Stimulated activated CD8-positive, alpha-beta memory T cell treated with anti-CD3 and anti-CD28 coated beads, Interleukin-4, amount 100 ng/mL, for 48 hours (primary cell): ENCODE measurements at places on chromosomes 3 and 15.

DNA sequence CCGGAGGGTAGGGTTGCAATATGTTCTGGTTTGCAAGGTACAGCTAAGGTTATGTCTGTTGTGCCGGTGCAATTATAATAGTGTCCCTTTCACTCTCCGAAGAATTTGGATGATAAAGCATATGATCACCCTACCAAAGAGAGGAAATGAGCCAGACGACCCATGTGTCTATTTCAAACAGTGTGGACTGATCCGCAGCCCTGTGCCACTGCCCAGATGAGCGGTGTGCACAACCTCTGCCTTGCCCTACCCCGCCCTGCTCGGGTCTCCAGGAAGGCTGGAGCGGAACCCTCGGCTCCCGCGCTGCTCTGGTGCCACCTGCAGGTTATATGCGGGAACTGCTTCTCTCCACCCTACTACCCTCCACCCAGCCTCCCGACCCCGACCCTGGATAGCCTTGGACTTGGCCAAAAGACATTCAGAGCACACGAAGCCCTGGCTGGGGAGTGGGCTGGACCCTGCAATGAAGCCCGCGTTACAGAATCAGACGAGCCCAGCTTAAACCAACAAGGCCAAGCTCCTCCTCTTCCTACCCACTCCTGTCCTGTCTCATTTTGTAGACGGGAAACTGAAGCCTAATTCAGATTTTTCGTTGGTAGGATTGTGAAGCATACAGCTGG lies 68.4 kb upstream of the CHRNB4 start:
- peak; percentile 84 for DNase-seq

DNA sequence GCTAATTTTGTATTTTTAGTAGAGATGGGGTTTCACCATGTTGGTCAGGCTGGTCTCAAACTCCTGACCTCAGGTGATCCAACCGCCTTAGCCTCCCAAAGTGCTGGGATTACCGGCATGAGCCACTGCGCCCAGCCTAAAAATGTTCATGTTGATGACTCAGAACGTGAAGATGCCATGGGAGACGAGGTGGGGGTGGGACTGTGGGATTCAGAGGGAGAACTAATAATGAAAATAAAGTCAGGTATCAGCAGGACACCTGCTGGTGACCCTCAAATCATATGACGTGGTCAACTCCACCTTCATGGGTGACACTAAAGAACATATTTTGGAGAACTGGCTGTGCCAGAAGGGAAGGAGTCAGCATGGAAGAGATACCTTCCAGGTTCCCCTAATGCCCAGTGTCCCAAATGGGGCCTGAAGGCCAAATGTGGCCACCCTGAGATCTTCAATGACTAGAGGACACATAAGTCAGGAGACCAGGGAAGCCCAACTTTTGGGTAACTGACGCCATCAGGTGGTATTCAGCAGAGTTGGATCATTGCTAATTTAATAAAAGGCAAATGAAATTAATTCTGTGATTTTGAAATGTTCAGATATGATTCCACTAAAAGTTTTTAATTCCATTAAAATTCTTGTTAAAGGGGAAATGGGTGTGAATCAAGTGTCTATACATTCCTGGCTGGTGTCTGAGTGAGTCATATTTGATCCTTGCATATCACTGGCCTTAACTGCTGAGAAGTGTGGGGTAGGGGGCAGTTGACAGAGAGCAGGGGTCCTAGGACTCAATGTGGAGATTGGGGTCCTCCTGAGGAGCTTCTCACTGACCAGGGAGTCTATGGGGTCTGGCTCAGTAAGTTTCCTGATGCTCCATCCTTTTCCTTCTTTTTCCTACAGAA lies 88.6 kb upstream of the GSK3B start:
- no peak for DNase-seq

- DNase-seq, result no peak
Observed at GRCh38 chr15:37788767-37789396, 145.6 kb upstream of the TMCO5A start.

DNA sequence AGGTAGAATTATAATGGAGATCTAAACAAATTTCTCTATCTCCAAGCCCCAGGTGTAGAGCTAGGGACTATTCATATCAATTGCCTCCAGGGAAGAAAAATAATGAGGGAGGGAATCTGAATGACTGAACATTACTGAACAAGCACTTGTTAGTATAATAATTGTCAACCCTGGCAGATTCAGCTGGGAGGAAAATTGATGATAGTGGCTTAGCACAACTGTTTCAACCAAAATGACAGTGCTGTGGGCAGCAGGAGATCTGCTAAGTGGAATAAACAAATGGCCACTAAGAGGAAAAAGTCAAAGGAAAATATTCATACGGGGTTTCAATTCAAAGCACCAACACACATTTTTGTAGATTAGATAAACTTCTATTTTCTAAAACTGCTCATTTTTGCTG lies 294.9 kb upstream of the ZNF385D start:
- no peak for DNase-seq

DNA sequence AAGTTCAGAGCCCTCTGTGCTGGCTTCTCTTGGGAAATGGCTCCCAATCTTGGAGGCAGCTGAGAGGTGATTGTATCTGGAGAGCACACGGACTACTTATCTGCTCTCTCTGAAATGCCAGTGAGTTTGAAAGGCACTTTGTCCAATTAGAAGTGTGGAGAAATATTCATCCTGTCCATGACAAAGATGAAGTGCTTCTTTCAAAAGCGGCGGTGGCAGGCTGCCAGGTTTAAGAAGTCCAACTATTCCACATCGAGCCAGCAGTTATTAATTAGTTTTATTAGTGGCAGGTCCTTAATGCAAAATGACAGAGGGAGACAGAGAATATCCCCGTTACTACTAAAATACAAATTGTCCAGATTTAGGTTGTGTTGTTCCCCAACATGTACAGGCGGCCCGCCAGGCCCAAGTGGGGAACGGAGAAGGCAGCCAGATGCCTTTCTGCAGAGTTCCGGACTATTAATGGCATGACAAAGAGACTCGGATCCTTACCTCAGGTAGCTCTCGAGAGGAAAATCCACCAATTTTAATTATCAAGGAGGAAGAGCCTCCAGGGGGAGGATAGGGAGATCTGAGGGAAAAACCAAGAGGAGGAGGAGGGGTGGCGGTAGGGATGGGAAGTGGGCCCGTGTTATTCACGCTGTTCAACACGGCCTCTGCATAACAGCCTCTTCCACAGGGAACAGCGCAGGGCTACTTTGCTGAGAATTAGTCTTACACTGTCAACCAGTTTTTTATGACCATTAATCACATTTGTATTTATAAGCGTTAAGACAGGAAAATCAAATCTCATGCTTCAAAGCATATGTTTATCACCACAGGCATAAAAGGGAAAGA lies 42.0 kb downstream of the RORA start:
- DNase-seq, result no peak

- DNase-seq, result no peak
Observed at GRCh38 chr3:138043266-138044029, 33.5 kb downstream of the CLDN18 start.

GRCh38 chr3:38255627-38256026 lies 10.0 kb upstream of the SLC22A13 start:
- DNase-seq, result no peak

GRCh38 chr3:127443581-127444375 lies 146.8 kb downstream of the TPRA1 start:
- no peak for DNase-seq

GRCh38 chr3:10817506-10817905 lies 1.5 kb downstream of the SLC6A11 start:
- DNase-seq, result no peak

DNA sequence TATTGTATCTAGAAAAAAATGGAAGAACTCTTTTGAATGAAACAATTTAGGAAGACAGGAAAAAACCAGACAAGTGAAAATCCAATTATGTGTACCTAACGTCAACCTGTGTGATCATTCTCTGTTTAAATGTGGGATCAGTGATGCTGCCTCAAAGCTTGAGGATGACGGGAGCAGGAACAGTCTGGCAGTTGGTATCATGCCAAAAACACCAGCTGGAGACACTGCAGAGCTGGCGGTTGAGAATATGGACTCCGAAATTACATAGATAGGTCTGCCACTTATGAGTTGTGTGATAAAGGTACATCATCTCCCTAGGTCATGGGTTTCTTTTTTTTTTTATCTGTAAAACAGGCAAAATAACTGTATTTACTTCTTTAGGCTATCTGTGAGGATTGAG lies 480.5 kb downstream of the CNTN4 start:
- no peak for DNase-seq

DNA sequence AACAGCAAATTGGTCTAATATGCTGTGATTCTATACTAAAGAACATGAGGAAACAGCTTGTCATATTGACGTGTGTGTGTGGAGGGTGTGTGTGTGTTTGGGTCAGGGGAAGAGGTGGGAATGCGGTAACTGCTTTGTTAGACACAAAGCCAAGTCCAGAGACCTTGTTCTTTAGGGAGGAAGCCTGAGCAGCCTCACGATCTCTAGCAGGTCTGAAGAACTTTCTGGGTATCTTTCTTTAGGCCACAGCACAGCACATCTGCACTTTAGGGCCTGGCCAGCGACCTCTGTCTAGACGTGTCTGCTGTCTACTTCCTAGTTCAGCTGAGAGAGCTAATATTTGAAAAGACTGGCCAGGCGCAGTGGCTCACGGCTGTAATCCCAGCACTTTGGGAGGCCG lies 220.0 kb upstream of the TPRG1 start:
- no peak for DNase-seq

GRCh38 chr3:15207836-15208504 lies 1.9 kb downstream of the CAPN7 start:
- DNase-seq, result no peak
